NCI-H2081 (cell line): ENCODE measurements at places on chromosomes 4 and X.
A peak's percentile ranks its signal among the peaks of the same experiment; 100 is the strongest.

- DNase-seq: no peak
Observed at GRCh38 chrX:108795240-108795639, 58.9 kb upstream of the IRS4 start.

GRCh38 chr4:4945021-4945420, 74.2 kb downstream of the CYTL1 start:
- no peak for DNase-seq

GRCh38 chrX:31293409-31293808, 221.6 kb upstream of the FTHL17 start:
- peak; percentile 3 for DNase-seq

- peak; percentile 49 for DNase-seq
Observed at GRCh38 chr4:180960743-180961401, 1282.3 kb upstream of the TENM3 start.

GRCh38 chr4:88275516-88275915, 8.8 kb downstream of the PPM1K start:
- DNase-seq: no peak

GRCh38 chr4:134243742-134244713, 42.4 kb upstream of the PABPC4L start:
- no peak for DNase-seq

DNA sequence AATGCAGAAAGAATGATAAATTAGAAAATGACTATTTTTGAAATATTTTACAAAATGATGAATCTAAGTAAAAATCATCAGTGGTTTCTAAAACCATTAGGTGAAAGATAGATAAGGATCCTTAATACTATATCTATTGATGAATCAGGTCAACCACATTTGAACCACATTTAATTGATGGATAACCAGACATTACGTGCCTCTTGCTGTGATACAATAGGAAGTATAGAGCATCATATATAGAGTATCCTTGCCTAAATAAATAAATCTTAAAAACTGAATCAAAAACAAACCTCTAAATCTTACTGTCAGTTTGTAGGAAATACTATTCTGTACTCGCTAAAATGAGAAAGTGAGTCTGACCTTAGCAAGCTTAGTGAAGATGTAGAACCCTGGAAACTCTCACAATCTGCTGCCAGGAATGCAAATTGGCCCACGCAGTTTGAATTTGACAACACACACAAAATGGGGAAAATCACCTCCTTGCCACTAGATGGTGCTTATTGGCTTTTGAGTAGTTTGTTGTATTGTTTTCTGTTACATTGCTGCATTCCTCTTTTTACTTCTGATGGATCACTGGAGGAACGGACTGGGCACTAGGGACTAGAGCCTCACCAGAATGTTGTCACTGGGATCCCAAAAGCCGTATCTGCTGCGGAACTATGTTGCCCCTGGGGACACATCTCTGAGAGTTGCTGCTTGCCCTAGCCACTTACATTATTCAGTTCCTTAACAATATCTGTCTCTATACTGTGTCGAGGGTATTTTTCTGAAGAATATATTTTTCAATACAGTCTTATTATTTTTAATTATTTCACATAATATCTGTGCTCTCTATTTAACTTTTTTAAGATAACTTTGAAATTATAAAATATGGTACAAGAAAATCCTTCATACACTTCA, 25.4 kb upstream of the SLAIN2 start:
- DNase-seq: peak; percentile 76

- no peak for DNase-seq
Observed at GRCh38 chrX:122504026-122504425, 680.1 kb upstream of the GRIA3 start.
